A549 treated with RU486 at 1 μM for 4 hours (cell line): ENCODE measurements at places on chromosomes 7 and 10. TPM values are rescaled to one million over a fixed set of nuclear protein-coding genes. Genes with fewer than 3 reads are reported as not detected.

Gene CPA2
- 0.15 TPM in 1 of 5 replicates, not detected in the others for total RNA-seq

Gene ARHGAP19
- 3.4 to 6.5 TPM (median 5.1 TPM) in 5 replicates for total RNA-seq

Gene GIMAP5
- not detected in 5 replicates for total RNA-seq

Gene FAM25A
- not detected in 5 replicates for total RNA-seq

Gene PKD2L1
- 0.07 TPM in 1 of 5 replicates, not detected in the others for total RNA-seq

Gene LIPF
- not detected in 5 replicates for total RNA-seq
